ENCODE measurements at places on chromosomes 6 and 20.

DNA sequence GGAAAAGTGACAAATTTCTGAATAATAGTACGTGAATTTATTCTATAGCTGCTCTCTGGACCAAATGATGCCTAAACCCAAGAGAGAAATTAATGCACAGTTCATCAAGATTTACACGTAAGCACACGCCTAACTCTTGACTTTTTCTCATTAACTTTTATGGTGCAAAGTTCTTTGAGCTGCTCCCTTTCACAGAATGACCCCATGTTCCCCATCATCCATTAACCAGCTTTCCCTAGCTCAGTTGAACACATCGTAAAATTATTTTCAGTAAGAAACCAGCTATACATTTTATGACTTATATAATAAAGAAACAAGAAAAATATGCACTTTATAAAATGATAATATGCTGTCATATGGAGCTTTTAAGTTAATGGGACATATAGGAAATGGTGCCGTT is 54.3 kb downstream of the ID4 start:
- DNase-seq: no peak

GRCh38 chr20:60238992-60239660 is 280.9 kb downstream of the CDH26 start:
- DNase-seq: no peak

DNA sequence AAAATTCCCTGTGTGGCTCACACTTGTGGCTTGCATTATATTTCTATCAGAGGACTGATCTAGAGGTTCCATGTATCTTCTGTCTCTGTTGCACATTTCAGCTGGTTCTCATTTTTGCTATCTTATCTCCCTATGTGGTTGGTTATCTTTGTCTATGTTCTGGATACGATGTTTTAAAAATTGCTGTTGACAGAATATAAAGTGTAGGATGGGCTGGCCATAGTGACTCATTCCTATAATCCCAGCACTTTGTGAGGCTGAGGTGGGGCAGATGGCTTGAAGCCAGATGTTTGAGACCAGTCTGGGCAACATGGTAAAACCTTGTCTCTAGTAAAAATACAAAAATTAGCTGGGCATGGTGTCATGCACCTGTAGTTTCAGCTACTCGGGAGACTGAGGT is 9.9 kb upstream of the ULBP3 start:
- no peak for DNase-seq

DNA sequence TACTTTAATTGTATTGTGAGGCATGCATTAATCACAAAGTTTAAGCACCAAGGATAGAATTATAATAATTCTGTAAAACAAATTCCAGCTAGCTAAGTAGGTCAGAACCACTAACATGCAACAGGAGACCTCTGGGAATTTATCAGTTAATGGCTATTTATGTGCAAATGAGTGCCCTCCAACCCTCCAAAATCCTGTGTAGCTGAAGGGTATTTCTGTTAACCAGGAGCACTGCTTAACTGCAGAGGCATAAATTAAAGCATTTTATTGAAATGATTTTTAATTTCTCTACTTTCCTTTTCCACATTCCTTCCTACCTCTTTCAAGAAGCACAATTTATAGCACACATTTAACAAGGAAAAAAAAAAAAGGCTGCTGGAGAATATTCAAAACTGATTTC is 77.0 kb downstream of the MMS22L start:
- no peak for DNase-seq

DNA sequence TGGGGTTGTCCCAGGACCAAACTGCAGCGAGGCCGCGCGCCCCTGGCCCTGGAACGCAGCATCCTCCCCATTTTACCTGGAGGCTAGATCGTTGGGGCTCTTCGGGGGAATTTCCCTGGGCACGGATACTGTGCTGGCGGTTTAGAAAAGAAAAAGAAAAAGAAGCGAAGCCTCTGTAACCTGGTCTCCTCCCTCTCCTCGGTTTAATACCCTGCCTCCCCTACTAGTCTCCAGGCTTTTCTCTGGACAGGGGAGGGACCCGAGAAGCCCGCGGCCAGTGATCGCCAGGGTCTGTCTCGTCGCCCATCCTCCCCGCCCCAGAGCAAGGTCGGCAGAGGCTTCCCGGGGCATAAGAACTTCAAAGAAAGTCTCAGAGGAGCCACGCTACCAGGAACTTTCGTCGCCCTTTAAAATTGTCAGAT is 6.1 kb upstream of the LAMP5 start:
- no peak for DNase-seq

DNA sequence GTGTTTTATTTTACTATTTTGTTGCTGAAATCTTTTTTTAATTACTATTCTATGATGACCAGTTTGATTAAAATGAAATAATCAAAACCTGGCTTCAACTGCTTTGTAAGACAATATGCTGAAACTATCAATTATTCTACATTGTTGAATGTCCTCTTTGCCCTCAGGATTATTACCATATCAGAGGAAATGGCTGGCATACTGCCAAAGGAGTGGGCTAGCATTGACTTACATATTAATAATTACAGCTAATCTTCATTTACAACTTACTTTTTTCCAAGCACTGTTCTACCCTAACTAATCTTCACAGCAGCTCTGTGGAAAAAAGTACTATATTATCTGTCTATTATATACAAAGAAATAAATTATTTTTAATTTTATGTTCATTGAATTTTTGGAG is 560.5 kb downstream of the BCKDHB start:
- peak; percentile 20 for DNase-seq

- DNase-seq: no peak
Observed at GRCh38 chr20:18009116-18009515, 40.3 kb downstream of the MGME1 start.

DNA sequence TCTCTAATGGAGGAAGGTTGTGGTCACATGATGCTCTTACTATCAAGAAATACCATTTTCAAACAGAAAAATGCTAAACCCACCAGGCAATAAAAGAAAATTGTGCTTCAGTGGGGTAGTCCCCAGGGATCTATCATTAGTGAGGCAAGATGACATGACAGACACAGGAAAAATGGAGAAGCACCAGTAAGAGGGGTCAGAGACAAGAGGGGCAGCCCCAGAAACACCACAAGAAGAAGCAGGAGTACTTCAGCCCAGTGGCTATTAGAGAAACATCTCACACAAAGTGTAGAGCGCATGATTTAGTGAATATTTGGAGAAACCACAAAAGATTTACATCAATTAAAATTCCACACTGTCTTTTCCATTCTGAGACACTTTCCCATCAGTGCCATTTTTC is 10.2 kb upstream of the TMEM200A start:
- no peak for DNase-seq

GRCh38 chr6:24431045-24431451 is 28.3 kb downstream of the MRS2 start:
- no peak for DNase-seq

GRCh38 chr6:98039904-98040607 is 757.0 kb upstream of the MMS22L start:
- no peak for DNase-seq

- DNase-seq: no peak
Observed at GRCh38 chr20:10581823-10582222, 92.0 kb downstream of the JAG1 start.

- no peak for DNase-seq
Observed at GRCh38 chr6:33079580-33079979, 3.8 kb downstream of the HLA-DPB1 start.

DNA sequence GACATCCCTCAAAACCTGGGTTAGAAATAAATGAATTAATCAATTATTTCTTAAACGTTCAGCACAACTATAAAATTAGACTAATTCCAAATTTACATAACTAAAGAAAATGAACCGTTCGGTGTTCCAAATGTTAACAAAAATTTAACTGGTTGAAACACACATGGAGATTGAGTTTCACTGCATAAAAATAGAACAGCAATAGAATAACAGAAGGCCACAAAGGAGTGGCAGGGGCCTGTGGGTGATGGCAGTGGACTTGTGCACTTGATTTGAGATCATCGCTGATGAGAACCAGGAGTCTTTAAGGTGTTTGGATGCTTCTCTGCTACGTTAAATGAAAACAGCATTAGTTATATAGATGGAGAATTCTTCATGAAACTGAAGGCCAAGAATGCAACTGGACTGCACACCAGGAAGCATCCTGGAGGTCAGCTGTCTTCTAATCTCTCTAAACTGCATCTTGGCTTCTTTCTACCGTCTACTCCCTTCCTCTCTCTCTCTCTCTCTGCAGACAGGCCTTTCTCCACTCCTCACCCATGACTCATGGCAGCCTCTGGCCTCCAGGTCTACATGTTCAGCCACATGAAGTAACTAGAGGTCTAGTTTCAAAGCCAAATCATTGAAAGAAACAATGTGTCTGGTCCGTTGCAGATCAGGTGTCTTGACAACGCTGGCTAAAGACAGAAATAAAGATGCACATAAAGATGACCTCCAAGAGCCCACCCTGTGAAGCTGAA is 111.3 kb downstream of the SIM1 start:
- DNase-seq: no peak

DNA sequence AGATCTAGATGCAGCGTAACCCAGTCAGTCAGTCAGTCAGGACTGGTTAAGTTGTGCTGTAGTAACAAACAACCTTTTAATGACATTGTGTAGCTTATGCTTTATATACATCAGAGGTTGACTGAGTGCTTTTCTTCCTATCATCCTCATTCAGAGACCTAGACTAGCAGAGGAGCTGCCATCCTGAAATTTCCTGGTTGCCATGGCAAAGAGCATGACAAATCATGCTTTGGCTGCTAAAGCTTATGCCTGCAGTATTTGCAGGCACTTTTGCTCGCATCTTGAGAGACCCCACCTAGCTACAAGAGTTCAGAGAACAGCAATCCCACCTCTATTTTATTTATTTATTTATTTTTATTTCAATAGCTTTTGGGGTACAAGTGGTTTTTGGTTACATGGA is 244.0 kb downstream of the BTBD3 start:
- DNase-seq: no peak

GRCh38 chr6:10963113-10963512 is 76.3 kb downstream of the SYCP2L start:
- DNase-seq: no peak

- no peak for DNase-seq
Observed at GRCh38 chr20:52840041-52840440, 132.1 kb upstream of the TSHZ2 start.

- DNase-seq: no peak
Observed at GRCh38 chr6:37625591-37626374, 71.9 kb downstream of the MDGA1 start.

DNA sequence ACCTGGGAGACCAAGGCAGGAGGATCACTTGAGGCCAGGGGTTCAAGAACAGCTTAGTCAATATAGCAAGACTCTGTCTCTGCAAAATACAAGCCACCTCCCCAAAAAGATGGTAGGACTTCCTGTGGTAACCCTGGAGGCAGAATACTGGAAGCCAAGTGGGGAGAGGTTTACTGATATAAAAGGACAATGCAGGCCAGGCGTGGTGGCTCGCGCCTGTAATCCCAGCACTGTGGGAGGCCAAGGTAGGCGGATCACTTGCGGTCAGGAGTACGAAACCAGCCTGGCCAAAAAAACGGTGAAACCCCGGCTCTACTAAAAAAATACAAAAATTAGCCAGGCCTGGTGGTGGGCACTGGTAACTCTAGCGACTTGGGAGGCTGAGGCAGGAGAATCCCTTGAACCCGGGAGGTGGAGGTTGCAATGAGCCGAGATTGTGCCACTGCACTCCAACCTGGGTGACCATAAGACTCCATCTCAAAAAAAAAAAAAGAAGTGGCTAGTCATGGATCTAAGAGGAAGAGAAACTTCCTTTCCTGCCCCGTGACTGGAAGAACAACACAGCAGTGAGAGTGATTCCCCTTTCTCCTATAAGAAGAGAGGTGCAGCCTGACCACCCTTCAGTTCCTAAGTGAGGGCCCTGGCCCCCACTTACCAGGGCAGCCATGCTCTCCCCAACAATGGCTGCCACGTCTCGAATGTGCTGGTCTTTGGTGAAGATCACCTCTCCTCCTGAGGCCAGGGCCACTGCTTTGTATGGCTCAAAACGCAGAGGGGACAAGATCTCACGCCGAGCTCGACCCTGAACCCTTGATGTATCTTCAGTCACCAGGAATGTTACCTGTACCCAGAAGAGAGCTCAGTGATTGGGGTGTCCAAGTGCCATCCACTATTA is 6.2 kb downstream of the SAPCD1 start:
- DNase-seq: no peak

- DNase-seq: no peak
Observed at GRCh38 chr20:1819311-1820137, 75.7 kb upstream of the SIRPA start.

- DNase-seq: no peak
Observed at GRCh38 chr6:30893001-30893591, 8.8 kb downstream of the DDR1 start.

DNA sequence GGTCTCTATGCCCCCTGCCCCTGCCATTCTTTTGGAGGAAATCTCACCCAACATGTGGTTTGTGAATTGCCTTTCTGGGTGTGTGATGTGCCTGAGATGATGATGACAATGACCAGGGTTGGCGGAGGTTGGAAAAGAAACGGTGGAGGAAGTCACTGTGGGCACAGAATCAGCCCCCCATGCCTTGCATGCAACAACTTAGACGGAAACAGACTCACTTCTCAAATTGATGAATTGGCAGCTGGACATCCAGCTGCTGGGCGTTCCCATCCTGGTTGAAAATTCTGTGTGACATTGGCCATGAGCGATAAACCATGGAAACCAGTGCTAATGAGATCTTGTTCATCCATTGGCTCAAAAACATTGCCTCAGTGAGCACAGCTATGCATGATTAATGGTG is 95.8 kb upstream of the LY86 start:
- DNase-seq: no peak

DNA sequence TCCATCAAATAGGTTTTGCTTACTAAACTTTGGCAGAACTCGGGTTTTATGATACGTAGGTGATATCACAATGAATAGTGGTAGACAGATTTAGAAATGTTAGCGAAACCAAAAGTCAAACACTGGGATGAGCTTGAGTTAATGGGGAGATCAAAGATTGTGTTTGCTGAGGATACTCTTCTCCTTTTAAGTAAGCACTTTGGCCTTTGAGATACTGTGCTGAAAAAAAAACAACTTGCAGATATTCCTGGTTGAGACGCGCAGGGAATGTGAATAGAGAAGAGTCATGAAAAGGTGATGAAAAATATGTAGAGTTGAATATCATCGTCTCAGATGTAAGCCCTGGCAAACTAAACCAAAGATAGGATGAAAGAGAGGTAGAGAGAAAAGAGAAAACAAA is 48.3 kb downstream of the TRMT11 start:
- DNase-seq: no peak

DNA sequence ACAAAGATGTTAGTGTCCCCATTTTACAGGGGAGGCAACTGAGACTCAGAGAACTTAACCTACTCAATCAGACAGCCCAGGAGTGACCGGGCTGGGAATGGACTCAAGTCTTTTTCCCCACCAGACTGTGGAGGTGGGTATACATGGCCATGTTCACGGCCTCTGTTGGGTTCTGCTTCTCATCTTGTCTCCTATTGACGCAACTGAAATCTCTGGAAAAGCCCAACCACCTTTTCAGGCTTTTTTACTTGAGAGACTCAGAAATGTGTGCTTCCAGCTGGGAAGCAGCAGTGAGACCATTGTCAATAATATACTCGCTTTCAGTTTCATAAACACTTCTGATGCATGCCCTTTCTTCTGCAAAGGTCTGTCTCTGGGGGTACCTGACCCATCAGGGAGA is 70.7 kb downstream of the SOBP start:
- no peak for DNase-seq

- DNase-seq: no peak
Observed at GRCh38 chr6:8082954-8083858, 19.0 kb upstream of the BLOC1S5 start.

Measured in NCI-H1417 treated with DMSO at 0.1 percent for 48 hours (cell line).